ENCODE measurements at places on chromosomes 7 and 10. TPM values are rescaled to one million over a fixed set of nuclear protein-coding genes. Genes with fewer than 3 reads are reported as not detected.

Gene WEE2
- total RNA-seq = 0.03 TPM

Gene CHAT
- total RNA-seq = not detected

Gene OTUD1
- total RNA-seq = 2.0 TPM

Gene IL2RA
- not detected for total RNA-seq

Gene FGFBP3
- total RNA-seq = 1.4 TPM

Gene TMEM270
- total RNA-seq = 0.23 TPM

Gene PLOD3
- 90.0 TPM for total RNA-seq

Gene THSD7A
- total RNA-seq = not detected

Gene SPACDR
- total RNA-seq = 0.85 TPM

Gene SFTPD
- total RNA-seq = not detected

Gene RET
- 0.06 TPM for total RNA-seq

Gene WDFY4
- total RNA-seq = 0.67 TPM

Gene USP6NL
- total RNA-seq = 15.0 TPM

Gene KCND2
- not detected for total RNA-seq

Gene INMT
- total RNA-seq = not detected

Gene HTRA1
- total RNA-seq = 41.7 TPM

Gene OR2A42
- total RNA-seq = not detected

Gene FMC1
- 13.1 TPM for total RNA-seq

Gene C10orf95
- 0.37 TPM for total RNA-seq

Data from HT1080 (cell line).